MG63 (cell line): ENCODE measurements at places on chromosomes 7 and 10. TPM values are rescaled to one million over a fixed set of nuclear protein-coding genes. Genes with fewer than 3 reads are reported as not detected.

DNA sequence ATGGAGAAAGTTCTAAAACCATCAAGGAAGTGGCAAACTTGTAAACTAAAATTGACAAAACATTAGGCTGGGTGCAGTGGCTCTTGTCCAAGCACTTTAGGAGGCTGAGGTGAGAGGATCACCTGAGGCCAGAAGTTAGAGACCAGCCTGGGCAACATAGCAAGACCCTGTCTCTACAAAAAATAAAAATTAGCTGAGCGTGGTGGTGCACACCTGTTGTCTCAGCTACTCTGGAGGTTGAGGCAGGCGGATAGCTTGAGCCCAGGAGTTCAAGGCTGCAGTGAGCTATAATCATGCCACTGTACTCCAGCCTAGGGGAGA is 29.4 kb upstream of the HNRNPH3 start:
- DNase-seq = no peak

DNA sequence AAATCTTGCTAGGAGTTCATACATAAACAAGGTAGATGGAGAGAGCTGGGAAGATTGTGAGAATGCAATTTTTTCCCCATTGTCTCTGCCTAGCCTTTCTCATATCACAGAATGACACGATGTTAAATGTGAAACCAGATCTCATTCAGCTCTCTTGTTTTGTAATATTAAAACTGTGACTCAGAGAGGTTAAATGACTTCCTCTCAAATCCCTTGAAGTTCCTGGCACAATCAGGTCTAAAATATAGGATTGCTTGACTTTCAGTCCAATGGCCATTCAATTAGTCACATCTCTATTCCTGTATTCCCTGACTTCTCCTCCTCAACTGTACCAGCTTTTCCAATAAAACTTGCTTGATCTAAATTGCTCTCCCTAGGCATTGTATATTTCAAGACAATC is 3.1 kb downstream of the ANKRD22 start:
- DNase-seq = no peak

DNA sequence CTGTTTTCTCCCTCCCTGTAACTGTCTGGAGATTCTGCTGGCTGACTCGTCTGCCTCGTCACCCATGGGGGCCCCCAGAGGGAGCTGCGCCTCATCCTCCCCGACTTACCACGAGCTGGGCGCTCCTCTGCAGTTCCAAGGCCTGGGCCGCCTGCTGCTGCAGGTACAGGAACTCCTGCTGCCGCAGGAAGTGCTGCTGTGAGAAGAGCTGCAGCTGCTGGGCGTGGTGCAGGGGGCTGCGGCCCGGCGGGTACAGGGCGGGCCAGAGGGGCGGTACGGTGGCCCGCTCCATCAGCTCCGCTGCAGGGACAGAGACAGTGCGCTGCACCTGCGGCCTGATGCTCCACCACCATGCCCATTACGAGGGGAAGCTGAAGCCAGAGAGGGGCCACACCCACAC is 47.7 kb downstream of the TNRC18 start:
- no peak for DNase-seq

GRCh38 chr10:62647375-62648092 is 157.0 kb upstream of the ADO start:
- no peak for DNase-seq

DNA sequence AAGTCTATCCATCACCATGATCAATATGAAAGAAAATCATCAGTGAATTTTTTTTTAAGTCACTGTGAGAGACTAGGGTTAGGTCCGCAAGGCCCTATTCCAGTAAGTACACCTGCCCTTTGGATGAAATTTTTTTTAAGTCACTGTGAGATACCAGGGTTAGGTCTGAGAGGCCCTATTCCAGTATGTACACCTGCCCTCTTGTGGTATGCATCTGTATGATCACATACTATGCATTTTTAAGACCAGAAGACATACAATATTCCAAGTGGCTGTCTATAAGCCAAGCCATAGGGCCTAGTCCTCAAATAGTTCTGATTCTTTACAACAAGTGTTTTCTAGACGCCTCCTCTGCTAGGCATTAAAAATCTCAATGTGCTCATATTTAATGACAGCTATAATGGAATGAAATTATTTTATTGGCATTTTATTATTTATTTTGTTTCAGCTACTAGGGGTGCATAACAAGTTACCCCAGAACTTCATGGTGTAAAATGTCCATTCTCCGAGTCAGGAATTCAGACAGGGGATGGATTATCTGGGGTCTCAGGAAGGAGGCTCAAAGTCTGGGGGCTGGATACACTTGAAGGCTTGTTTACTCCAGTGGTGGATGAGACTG is 53.1 kb downstream of the TEX36 start:
- DNase-seq = no peak

- peak; percentile 47 for DNase-seq
Measured at GRCh38 chr7:151249034-151249731, 689 bp upstream of the SMARCD3 start.

DNA sequence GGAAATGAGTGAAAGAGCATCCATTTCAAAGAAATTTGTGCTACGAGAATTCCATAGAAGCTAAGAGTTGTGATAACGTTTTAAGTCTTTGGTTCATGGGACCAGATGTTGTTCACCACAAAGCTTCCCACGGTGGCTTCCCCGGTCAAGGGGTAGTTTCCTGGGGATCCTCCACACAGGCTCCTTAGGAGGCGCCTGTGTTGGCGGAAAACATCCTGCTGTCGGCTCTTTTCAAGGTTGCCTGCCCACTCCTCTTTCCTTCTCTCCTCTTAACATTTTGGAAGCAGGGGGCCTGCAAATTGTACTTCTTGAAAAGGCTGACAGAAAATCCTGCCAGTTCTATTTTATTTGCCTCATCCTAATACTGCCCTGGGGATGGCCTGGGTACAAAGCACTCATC is 398.6 kb downstream of the SORCS1 start:
- DNase-seq = no peak

- no peak for DNase-seq
Measured at GRCh38 chr7:36792421-36792820, 68.1 kb upstream of the AOAH start.

DNA sequence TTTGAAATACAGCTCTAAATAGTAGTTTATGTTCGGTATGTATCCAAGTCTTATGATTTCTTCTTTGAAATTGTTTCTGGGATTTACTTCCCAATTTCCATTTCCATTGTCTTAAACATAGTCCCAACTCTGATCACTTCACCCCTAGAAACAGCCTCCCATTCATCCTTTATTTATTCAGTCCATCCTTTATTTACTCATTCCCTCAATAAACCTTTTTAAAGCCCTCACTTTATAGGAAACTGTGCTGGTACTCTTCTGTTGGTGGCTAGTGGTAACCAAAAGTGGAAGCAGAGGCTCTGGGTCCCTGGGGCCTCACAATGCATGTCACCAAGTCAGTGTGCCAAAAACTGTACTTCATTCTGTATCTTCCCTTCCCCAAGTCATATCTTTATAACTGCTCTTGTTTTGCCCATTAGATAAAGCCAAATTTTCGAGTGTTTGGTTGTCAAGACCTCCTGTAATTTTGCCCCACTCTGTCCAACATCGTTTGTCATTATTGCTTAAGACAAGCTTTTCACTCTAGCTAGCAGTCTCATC is 3.9 kb upstream of the EPC1 start:
- no peak for DNase-seq

DNA sequence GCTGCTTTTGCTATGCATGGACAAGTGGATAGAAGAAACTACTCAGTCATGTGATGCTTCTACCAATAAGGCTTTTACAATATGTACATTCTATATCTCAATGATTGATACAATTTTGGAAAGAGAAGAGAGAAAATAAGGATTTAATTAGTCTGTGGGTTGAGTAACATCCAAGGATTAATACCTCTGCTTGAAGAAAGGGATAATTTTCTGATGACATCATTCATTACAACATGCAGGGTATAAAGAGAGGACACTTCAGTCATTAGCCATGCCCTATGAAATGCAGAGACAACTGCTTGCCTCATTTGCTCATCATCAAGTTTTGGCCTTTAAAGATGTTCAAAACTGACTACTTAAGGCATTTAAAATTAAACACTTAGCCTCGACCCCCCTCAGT is 237.3 kb downstream of the AHR start:
- DNase-seq = no peak

DNA sequence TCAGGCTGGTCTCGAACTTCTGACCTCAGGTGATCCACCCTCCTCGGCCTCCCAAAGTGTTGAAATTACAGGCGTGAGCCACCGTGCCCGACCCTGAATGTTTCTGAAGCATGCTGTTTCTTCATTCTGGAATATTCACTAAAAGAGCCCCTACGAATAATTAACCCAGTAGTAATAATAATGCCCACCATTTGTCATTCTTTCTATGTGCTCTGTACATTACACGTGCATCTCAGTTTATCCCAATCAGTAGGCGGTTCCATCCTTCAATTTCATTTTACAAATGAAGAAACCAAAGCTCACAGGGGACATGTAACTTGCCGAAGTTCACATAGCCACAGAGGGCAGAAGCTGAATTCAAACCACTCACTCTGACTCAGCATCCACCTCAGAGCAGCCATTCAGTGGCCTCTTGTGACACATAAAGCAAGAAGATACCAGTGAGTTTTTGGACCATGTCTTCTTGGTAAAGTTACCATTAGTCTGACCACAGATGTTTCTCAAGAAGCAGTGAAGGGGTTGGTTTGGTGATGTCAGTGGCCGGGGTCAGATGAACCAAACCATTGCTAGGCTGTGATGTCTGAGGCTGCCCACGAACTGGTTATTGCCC is 71.9 kb upstream of the DUSP5 start:
- DNase-seq = peak; percentile 53

GRCh38 chr10:102003541-102003940 is 52.4 kb downstream of the ARMH3 start:
- no peak for DNase-seq

DNA sequence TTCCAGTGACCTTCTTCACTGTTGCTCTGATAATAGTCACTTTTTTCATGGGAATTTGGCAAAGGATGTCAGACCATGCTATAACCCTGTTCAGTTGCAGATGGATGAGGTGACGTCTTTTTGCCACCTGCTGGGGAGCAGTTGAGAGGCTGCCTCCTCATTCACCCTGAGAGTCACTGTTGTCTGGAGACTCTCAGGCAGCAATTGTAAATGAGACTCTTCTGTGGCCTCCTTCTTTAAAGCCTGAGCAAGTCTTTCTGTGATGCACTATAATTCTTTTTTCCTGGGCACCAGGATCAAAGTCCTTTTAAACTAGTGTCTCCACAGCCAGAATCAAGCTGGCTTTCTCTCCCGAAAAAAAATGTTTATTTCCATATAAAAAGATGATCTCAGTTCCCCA is 345.1 kb downstream of the ARL4A start:
- no peak for DNase-seq

- no peak for DNase-seq
Measured at GRCh38 chr10:118572256-118573041, 23.0 kb downstream of the PRLHR start.

DNA sequence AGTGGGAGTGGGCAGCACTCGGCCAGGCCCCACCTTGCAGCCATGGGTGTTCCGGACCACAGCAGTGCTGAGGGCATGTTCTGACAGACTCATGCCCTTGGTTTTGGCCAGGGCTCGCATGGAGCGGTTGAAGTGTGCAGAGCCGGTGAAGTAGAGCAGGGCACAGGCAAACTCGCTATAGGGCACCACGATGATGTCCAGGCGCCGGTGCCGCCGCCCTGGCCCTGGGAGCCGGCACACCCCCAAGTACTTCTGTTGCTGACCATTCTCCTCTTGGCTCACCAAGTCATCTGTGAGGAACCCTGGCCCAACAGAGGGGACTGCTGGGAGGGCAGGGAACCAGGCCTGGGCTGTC is 8.6 kb downstream of the POLL start:
- DNase-seq = no peak

DNA sequence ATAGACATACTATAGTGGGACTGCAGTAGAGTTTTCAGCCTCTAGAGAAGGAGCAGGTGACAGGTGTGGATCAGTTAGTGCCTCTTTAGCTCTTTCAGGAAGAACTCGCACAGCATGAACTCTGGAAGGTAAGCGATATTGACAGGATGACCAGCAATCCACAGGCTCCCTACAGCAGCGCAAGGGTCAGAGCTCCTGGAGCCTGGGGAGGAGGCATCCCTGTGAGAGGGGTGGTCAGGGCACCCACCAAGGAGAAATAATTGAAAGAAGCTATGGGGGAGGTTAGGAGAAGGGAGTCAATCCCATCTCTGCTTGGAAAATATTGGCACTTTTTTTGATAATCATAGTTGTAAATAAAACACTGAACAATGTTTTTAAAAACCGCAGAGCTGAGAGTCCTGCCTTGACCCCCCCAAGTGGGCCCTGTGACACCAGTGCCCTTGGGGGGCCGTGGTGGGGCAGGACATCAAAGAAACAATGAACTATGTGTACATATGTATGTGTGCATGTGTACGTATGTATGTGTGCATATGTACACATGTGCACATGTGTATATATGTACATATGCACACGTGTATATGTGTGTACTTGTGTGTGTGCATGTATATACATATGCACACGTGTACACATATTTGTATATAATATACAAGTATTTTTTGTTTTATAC is 13.8 kb downstream of the AKR1C3 start:
- DNase-seq = no peak

DNA sequence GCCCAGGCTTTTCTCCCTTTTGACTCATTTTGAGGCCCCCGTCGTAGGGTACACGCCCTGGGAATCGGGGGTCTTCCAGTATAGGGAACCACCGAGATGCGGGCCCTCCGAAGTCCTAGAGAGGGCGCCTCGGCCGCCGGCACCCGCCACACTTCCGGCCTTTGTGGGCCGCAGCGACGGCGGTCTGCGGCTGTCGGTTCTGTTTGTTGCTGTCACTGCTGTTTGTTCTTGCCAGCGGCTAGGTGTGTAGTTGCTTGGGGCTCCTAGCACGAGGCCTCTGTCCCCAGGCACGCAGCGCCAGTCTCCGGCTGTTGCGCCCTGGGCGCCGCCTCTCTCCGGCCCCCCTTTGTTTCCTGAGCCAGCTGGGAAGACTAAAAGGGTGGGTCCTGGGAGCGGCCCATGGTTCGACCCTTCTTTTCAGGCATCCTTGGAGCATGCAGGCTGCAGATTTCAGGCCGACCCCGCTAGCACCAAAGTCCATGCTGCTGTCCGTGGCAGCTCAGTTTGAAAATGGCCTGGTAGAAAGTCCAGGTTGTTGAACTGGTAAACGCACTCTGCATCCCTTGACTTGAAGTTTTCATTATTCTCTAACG is 17.8 kb upstream of the ZKSCAN1 start:
- no peak for DNase-seq

Gene GJD4
- not detected in 2 replicates for total RNA-seq

Gene NPSR1
- total RNA-seq = not detected in 2 replicates

Gene FAM241B
- 4.3 and 6.8 TPM in 2 replicates for total RNA-seq

Gene POMZP3
- 0.23 TPM in 1 of 2 replicates, not detected in the other for total RNA-seq

Gene SLC29A3
- total RNA-seq = 0.92 TPM in 1 of 2 replicates, not detected in the other

Gene CISD1
- total RNA-seq = 56.9 and 77.5 TPM in 2 replicates

Gene PAPSS2
- 34.2 and 38.6 TPM in 2 replicates for total RNA-seq

Gene LRGUK
- not detected in 2 replicates for total RNA-seq

Gene SLC25A28
- 20.0 and 35.3 TPM in 2 replicates for total RNA-seq

Gene OPTN
- 12.6 and 14.0 TPM in 2 replicates for total RNA-seq

Gene CYP26A1
- 0.30 and 0.32 TPM in 2 replicates for total RNA-seq

Gene TMEM184A
- not detected in 2 replicates for total RNA-seq

Gene AFAP1L2
- total RNA-seq = 3.4 and 3.8 TPM in 2 replicates

Gene METTL27
- total RNA-seq = not detected in 2 replicates

Gene CALML3
- total RNA-seq = not detected in 2 replicates

Gene TTYH3
- 15.8 and 29.8 TPM in 2 replicates for total RNA-seq

Gene SERPINE1
- total RNA-seq = 59.2 and 73.4 TPM in 2 replicates
